ENCODE measurements at places on chromosomes 12 and 14. TPM values are rescaled to one million over a fixed set of nuclear protein-coding genes. Genes with fewer than 3 reads are reported as not detected.

DNA sequence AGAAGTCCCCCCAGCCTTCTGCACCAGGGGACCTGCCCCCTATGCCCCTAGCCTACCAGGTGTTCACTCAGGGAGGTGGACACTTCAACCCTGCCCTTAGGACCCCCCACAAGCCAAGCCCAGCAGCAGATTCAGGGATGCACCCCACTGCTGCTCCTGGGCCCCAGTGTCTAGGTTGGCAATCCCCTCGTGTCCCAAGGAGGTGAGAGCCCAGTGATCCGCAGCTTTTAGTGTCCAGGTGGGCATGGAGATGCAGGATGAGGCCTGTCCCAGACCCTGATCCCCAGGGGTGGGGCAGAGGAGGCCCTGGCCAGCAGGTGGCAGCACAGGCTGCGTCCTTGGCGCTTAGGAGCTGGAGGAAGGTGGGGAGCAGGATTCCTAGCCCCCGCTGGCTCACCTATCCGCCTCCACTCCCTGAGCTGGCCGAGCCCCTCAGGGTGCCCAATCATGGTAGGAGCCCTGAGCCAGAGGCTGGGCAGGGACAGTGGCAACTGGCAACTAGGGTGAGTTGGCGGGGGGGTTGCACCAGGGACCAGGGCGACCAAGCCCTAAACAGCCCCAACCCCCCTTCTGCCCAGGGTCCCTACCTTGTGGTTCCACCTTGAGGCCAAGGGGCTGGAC lies 4.1 kb downstream of the CKB start:
- DNase-seq: no peak

The PRICKLE1 gene
- 5.8 TPM for total RNA-seq

The FGF23 gene
- total RNA-seq: not detected

DNA sequence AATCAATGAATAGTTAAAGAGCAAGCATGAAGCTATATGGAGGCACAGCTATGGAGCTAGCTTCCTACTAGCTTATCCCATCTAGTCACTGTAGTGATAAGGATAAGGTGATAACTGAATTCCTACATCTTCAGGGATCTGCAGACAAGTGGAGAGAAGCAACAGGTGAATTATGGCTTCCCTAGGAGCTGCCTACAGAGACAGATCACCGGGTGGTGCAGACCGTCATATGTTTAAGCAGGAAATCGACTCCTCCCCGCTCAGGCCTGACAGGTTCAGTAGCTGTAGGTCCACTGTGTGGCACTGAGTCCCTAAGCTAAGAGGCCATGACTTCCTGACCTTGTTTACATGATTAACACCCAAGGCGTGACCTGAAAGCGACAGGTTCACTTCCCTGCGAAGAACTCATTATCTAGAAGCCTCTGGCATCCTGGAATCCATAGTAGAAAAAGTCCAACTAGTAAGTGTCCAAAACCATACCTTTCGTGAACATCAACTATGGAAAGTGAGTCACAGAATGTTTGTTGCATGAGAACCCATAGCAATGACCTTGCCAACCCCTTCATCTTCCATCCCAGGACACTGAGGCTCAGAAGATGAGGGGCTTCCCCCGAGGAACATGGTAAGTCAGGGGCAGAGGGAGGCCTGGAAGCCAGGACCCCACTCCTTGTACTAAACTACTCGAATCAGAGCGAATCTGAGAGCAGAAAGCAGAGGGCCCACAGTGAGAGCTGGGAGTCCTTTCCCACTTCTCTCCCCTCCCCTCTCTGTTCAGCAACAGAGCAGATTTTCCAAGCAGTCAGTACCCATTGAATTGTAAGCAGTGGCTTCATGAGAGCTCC lies 75.4 kb upstream of the CCND2 start:
- DNase-seq: no peak

- no peak for DNase-seq
Observed at GRCh38 chr12:15218794-15219193, 2.4 kb downstream of the RERG start.

- DNase-seq: no peak
Observed at GRCh38 chr12:49131894-49132461, 783 bp upstream of the TUBA1B start.

DNA sequence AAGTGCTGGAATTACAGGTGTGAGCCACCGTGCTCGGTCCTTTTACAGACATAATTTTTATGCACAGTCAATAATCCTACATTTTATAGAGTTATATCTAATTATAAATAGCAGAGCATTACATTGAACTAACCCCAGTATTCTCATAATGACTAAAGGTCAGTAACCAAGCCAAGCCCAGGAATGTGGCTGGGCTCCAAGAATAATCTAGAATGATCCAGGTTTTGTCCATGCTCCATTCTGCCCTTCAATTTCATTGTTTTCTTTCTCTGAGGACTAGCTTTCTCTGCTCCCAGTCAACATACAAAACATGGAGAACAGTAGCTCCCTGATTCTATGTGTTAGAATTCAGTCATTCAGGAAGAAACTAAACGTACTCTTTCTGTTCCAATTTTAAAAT lies 92.1 kb upstream of the KRR1 start:
- DNase-seq: no peak

- DNase-seq: no peak
Observed at GRCh38 chr14:88879022-88879421, 54.6 kb downstream of the TTC8 start.

The EGLN3 gene
- total RNA-seq: 74.2 TPM

GRCh38 chr14:51849097-51849496 lies 11.3 kb upstream of the GNG2 start:
- DNase-seq: no peak

The PEX5 gene
- 41.1 TPM for total RNA-seq

DNA sequence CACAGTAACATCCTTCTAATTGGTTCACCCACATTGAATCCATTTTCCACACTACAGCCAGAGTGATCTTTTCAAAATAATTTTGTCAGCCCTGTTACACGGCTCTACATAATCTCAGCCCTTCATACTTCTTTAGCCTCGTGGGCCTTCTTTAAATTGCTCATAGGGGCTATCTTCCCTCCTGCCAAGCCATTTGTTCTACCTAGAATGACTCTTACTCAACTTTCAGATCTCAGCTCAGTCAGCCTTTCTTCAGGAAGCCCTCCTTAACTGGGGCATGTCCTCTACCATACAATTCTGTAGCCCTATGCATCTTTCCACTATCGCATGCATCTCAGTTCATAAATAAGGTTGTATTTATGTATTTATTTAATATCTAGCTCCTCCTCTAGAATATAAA lies 39.7 kb downstream of the CEP128 start:
- no peak for DNase-seq

The ADCY6 gene
- 16.0 TPM for total RNA-seq

- DNase-seq: no peak
Observed at GRCh38 chr12:104012331-104012730, 37.7 kb downstream of the GLT8D2 start.

The SPTLC2 gene
- total RNA-seq: 18.9 TPM

The JKAMP gene
- total RNA-seq: 51.7 TPM

DNA sequence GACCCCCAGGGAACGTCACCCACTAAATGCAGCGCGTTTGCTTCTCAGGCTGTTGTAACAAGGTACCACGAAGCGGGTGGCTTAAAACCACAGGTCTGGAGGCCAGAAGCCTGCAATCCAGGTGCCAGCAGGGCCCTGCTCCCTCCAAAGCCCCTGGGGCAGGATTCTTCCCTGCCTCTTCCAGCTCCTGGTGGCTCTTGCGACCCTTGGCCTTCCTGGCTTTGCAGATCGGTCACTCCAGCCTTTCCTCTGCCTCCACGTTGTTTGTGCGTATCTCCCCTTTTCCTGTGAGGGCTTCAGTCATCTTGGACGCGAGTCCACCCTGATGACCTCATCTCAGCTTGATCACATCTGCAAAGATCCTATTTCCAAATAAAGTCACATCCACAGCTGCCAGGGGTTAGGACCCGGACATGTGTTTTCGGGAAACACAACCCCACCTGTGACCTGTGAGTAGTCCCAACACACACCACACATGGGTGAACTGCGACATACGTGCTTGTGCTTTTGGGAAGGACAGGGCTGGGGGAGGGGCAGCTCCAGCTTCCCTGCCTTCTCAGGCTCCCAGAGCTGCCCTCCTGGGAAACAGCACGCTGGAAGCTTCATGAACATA lies 114.5 kb upstream of the NCOR2 start:
- no peak for DNase-seq

The PLBD1 gene
- 10.6 TPM for total RNA-seq

DNA sequence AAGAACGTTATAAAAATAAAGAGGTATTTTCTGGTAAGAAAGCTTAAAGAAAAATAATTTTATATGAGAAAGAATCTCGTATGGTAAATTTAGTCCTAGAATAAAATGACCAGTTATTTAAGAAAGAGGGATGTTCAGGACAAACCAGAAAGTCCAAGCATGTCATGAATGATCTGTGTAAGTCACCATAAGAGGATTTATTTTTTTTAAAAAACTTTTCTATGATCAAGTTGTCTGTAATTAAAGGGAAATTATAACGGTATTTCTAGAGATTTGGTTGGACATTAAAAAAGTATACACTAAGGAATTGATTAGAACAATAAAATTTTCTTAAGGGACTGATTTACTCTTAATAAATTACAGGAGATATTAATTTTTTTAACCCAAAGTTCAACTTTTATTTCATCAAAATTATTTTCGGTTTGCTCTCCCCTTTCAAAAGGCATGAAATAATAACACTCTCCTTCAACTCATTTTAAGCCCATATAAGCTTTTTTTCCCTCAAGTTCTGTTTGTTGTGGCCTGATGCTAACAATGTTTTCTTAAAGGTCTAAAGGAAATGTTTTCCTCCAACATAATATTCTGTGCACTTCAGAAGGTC lies 49.9 kb upstream of the CPSF6 start:
- no peak for DNase-seq

- DNase-seq: no peak
Observed at GRCh38 chr12:4822572-4822971, 87.1 kb upstream of the KCNA1 start.

DNA sequence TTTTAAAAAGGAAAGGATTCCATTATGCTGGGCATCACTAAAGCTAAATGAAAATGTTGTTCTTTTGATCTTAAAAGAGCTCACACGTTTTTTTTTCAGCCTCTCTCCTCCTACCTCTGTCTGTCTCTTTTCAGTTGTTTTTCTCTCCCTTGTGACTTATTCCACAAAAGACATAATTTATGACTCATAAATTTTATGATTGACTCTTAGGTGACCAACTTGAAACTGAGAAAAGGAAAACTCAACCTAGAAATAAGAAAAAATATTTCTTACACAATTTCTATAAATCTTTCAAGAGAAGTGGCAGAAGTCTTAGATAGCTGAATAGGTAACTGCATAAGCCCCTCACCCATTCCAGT lies 227.7 kb upstream of the DDHD1 start:
- no peak for DNase-seq

GRCh38 chr12:29086325-29087271 lies 62.5 kb upstream of the FAR2 start:
- no peak for DNase-seq

GRCh38 chr12:99984271-99985128 lies at the start of gene ANKS1B:
Gene ANKS1B (minus strand): TSS chr12:99984936. CDS start chr12:99984237, 699 bp downstream.
- DNase-seq: peak; percentile 62

DNA sequence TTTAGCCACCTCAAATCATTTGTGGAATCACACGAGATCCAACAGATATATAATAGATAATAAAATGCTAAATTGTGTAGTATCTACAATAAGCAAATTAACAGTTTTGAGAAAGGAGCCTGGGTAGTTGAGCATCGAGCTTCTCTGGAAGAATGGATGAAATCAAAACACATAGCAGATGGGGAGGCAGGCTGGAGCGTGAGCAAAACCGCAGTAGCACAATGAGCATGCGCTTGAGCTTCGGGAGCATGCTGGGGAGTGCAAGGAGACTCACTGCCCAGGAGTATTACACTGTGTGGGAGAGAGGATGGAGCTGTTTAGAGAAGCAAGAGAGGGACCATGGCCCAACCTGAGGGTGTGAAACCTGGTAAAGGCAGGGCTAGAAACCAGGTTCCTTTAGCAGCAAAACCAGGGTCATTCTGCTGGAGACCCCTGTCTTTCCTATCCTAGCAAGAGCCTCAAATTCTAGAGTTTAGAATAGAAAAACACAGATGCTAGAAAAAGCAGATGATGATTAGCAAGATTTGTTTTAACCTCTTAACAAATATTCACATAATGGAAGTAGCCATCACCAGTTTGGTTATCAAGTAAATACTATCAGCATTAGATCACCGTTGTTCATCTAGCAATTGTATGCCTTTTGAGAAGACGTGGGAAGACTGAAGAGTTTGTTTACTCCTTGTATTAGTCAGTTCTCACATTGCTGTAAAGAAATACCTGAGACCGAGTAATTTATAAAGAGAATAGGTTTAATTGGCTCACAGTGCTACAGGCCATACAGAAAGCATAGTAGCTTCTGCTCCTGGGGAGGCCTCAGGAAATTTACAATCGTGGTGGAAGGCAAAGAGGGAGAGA lies 484.8 kb downstream of the EGLN3 start:
- DNase-seq: no peak

GRCh38 chr12:111798182-111798581 lies 31.4 kb downstream of the ALDH2 start:
- DNase-seq: no peak

DNA sequence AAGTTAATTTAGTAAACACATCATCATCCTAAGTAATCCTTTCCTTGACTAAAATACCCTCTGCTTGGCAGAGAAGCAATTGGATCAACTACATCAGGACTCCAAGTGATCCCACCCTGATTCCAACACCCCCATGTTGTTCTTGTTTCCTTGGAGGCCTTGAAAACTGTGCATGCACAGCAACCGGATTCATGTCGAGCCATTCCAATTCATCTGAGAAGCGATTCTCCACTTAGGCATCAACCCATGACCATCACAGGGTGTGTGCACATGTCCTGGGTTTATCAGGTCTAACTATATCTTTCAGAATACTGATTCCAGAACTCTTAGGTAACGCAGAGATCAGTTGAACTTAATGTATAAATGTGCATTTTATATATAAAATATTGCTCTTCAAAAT lies 163.0 kb downstream of the NAV3 start:
- DNase-seq: no peak

The FOXM1 gene
- 6.5 TPM for total RNA-seq

DNA sequence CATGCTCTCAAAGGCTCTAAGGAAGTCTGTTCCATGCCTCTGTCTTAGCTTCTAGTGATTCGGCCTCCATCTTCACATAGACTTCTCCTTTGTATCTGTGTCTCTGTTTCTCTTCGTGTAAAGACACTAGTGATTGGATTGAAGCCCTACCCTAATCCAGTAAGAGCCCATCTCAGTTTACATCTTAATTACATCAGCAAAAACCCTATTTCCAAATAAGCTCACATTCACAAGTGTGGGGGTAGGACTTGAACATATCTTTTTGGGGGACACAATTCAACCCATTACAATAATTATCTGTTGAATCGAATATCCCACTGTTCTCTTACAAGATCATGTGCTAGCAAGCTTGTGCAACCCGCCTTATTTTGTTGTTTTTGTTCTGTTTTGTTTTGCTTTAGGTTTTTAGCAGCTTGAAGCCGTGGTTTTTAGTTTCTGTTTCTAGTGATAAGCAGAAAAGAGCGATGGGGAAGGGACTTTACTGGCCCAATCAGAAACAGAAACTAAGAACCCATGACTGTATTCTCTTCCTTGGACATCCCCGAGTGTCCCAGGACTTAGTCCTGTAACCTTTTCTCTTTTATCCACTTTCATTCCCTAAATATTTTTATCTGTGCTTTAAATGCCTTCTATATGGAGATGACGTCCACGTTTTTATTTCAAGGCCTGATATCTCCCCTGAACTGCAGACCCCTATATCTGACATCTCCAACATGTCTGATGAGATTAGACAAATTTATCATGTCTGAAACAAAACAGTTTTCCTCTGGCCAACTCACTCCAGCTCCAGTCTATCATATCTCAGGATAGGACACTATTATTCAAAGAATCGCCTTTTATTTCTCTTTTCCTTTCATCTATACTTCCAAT lies 353.0 kb downstream of the CCDC91 start:
- DNase-seq: no peak

GRCh38 chr12:39065455-39065854 lies 160.1 kb upstream of the CPNE8 start:
- no peak for DNase-seq

GRCh38 chr12:12210983-12211382 lies 55.9 kb downstream of the LRP6 start:
- no peak for DNase-seq

All from suprapubic skin (tissue), 4 donors.